ENCODE measurements at places on chromosomes 7 and 10.

- DNase-seq: no peak
Measured at GRCh38 chr10:91713461-91714072, 80.7 kb upstream of the PPP1R3C start.

GRCh38 chr10:91694170-91694794, 61.4 kb upstream of the PPP1R3C start:
- no peak for DNase-seq

DNA sequence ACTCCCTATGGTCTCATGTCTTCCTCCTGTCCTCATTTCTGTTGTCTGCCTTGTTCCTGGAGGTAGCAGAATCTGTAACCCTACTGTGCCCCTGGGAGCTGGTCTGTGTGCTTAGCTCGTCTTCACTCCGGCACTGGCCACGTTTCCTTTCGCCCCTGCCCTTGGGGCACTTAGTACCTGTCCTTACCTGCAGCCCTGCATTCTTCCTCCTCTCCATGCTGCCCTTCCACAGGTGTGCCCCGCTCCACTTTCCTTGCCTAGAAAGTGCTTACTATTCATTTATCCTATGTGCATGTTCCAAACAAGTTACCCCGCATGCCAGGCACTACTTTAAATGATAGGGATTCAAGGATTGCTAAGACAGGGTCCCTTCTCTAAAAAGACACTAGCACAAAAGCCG, 199.9 kb upstream of the ZMIZ1 start:
- no peak for DNase-seq

GRCh38 chr7:143499246-143499645, 21.6 kb downstream of the TAS2R41 start:
- no peak for DNase-seq

GRCh38 chr10:42985436-42986316, 91.2 kb upstream of the RET start:
- no peak for DNase-seq

DNA sequence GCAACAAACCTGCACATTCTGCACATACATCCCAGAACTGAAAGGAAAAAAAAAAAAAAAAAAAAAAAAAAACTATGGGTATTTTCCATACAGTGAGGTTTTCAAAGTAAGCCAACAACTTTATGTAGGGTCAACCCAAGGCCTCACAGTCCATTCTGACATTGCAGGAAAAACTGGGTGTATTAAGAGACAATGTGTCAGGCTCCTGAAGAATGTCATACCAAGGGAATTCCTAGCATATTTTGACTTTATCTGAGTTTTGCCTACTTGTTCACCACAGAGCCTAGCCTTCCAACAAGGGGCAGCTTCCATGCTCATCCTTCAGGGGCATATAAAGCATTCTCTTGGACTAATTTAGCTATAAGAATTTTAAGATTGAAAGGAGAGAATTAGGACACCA, 368.9 kb downstream of the PLXDC2 start:
- DNase-seq: no peak

DNA sequence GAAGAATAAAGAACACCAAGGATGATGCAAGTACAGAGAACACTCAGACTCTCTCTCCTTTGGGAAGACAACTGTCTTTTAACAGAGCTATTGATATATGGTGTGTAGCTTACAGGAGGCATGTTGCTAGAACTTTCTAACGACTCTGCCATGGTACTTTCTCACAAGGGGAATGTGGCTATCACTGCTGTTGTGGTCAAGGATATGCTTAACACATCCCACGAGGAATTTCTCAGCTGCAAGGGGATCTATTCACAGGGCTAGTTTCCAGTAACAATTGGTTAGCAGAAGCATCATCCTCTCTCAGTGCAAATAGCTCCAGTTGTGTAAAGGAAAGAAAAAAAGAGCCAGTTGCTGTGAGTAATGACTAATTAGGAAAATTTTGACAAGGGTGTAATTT, 826.0 kb downstream of the SORCS1 start:
- DNase-seq: no peak

GRCh38 chr10:78817361-78817760, 251.4 kb upstream of the ZMIZ1 start:
- DNase-seq: no peak

DNA sequence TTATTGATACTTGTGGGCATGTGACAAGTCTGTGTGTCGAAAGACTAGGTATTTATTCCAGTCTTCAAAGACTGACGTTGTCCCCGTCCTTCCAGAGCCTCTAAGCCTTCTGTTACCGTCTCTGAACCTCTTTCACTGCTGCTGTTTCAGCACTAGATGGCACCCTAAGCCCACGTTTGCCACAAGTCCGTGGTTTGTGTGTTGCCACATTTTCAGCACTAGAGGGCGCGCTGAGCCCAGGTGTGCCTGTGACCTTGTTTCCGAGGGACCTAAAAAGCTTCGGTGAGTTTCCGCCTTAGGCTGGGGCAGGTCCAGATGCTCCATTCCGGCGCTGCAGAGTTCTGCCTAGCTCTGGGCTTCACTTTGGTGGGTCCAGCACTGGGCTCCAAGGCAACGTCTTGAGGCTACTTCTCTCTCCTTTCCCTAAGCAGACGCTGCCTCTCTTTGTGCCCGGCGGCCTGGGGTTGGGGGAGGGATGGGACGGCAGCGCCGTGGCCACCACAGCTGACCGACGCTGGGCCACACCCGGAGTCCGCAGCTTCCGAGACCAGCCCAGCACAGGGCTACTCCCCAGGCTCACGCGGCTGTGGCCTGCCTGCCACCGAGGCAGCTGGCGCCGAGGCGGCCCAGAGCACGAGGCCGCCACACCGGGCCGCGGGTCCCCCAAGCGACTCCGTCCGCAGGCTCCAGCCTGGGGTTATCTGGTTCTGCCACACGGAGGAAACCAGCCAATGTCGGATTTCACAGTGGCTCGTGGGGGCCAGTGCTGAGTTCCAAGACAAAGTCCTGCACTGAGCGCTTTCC, 520.2 kb downstream of the REEP3 start:
- DNase-seq: peak; percentile 85

DNA sequence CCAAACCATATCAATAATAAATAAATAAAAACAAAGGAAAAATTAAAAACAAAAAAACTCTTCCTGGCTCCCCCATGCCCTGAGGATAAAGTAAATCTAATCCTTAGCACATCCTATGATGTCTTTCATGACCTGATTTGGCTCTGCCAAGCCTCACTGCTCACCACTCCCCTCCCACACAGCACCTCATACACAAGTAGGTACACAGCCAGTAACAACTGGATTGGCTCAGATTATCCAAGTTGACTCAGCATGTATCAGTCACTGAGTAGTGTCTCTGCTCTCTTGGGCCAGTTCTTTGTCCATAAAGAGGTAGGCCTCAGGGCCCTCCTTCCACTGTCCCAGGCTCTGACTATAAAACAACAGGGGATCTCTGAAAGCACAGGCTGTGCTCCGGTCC, 99.6 kb downstream of the STRA8 start:
- no peak for DNase-seq

DNA sequence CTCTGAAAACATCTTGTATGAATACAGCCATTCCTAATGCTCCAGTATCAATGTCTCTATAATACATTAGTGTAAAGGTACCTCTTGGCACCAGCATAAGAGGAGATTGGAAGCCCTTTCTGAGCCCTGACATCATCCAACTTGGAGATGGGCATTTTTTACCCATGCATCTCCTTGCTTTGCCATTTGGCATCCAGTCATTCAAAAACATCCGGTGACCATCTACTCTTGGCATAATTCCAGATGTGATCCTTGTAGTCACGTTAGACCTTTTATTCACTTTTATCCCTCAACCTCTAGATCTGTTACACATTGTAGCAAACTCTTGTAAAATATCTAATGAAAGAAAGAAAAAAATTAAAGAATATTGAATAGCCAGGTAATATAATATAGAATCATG, 17.9 kb upstream of the SGMS1 start:
- DNase-seq: no peak

GRCh38 chr10:71981015-71981875, 17.1 kb downstream of the CHST3 start:
- no peak for DNase-seq

DNA sequence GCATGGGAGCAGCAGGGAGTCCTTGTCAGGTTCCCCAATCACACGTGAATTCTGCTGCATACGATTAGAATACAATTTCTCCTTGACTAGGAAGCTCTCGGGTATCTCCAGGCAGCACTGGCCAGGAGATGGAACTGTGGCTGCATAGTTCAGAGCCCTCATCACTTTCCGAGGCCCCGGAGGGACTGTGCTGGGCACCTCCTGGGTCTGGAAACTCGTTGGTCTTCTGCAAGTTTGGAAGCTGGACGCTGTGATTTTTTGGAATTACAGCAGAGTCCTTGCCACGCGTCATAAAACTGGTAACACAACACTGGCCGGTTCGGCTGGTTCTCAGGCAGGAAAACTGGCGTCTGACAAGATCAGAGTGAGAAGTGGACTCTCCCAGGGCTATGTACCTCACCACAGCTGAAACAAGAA, 216.1 kb downstream of the CCDC3 start:
- no peak for DNase-seq

- DNase-seq: no peak
Measured at GRCh38 chr10:99937630-99938029, 72.1 kb downstream of the DNMBP start.

GRCh38 chr10:123521556-123521955, 144.6 kb upstream of the GPR26 start:
- no peak for DNase-seq

- DNase-seq: no peak
Measured at GRCh38 chr7:50795831-50796230, 13.1 kb upstream of the GRB10 start.

DNA sequence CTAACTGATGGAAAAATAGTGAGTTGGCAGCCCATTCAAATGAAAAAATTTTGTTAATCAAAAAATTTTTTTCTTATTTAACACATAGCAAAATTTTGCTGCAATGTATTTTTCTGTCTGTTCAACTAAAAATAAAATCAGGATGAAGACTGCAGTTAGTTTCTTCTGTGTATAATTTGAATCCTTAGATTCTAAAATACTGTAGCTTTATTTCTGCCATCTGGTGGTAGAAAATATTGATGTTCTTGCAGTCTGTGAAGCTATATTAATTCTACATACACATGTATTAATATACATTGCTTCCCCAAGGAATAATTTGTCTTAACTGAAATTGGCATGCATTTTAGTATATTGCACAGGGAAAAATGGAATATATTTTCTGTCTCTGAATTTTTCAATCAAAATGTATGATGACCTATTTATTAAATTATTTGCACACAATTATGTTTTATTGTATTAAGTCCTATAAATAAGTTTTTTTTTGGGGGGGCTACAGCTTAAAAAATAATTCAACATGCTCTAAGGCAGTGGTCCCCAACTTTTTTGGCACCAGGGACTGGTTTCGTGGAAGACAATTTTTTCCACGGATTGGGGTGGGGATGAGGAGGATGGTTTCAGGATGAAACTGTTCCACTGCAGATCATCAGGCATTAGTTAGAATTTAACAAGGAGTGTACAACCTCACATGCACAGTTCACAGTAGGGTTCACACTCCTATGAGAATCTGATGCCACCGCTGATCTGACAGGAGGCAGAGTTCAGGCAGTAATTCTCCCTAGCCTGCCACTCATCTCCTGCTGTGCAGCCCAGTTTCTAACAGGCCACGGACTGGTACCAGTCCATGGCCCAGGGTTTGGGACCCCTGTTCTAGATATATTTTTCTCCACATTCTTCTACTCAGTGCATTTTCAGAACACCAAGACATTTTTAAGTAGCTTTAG, 119.4 kb downstream of the GNAT3 start:
- DNase-seq: no peak

- DNase-seq: no peak
Measured at GRCh38 chr10:51911723-51912122, 212.3 kb upstream of the CSTF2T start.

DNA sequence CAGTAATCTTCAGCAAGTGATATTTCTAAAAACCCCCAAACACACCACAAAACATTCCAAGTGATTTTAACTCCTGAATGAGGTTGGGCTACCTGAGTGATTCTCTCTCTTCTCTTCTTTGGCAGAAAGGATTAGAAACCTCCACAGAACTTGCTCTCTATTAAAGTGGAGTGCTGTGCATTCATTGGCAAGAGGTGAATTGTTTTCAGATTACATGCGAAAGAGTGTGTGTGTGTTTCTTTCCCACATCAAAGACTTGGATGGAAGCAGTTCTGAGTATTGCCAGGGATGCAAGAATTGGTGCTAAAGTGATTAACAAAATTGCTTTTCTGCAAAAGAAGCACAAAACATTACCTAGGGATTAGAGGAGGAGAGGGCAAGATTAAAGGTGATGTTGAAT, 13.1 kb upstream of the FBXW4 start:
- DNase-seq: no peak

- DNase-seq: no peak
Measured at GRCh38 chr10:122113945-122114747, 125.2 kb downstream of the TACC2 start.

- DNase-seq: no peak
Measured at GRCh38 chr7:124379296-124379695, 346.4 kb upstream of the TMEM229A start.

DNA sequence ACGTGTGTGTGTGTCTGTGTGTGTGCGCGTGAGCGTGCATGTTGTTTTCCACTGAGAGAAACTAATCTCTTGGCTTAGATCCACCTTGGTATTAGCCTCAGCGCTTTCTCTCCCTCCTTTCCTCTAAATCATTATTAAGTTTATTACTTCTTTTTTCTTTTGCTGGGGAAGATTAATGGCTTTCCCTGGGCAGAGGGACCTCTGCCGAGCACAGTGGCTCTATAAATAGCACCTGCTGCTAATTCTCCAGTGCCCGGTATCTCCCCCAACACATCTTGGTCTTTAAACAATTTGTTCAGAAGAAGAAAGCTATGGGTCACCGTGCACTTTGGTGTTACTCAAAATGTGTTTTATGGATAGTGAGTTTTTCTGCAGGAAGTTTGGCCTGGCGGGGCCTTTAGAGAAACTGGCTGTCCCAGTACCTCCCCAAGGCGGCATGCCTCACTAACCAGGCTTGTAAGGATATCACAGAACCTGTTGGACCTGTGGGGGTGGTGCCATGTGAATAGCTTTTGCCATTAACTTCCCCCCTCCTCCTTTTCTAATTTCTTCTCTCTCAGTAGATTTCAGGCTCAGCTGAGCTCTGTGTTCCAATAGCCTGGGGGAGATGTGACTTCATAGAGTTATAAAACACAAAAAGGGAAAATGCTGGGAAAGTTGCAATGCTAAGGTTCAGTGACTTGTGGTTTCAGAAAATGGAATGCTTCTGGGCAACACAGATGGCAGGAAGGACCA, 70.1 kb upstream of the RAB11FIP2 start:
- DNase-seq: no peak

GRCh38 chr7:96303105-96303685, 18.7 kb downstream of the SLC25A13 start:
- no peak for DNase-seq

DNA sequence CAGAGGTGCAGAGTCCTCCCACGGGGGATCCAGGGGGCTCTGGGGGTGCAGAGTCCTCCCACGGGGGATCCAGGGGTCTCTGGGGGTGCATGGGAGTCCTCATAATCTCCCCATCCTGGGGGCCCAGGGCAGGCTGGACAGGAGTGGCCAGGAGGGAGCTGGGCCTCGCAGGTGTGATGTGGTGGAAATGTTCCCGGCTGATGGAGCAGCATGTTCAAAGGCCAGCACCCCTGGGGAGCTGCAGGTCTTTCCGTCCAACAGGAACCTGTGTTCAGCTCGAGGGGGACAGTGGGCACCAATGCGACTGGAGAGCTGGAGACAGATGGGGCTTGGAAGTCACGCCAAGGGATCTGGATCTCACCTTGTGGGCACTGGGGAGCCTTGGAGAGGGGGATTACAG, 38.5 kb upstream of the PSMG3 start:
- DNase-seq: no peak
